KBM-7 (cell line): ENCODE measurements at places on chromosomes 5 and 9.

DNA sequence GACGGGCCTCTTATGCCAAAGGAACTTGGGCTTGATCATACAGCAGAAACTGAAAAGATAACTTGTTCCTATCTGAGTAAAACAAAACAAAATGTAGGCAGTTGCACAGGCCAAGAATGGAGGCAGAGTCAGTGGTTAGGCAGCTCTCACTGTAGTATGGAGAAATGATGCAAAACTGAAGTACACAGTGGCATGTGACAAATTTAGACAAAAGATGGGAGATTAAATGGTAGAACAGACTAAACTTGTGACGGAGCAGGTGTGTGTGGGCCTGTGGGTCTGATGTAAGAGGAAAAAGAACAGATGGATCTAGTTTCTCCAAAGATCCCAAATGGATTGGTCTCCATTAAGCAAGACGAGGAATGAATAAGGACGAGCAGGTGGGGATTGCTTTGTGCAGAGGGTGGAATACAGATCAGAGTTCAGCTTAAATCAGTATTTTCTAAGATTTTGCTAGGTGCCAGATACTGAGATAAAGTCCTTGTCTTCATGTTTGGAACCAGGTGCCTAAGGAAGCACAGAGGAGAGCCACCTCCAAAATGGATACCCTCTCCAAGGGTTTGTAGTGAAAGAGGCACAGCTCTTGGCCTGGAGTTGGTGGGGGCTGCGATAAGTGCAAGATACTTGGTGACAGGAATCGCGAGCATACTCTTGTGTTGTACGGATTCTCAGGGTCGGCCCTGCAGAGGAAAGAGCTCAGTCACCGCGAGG, 722 bp upstream of the DCP2 start:
- no peak for DNase-seq

- DNase-seq = no peak
These were observed 76.9 kb downstream of the ST8SIA4 start for GRCh38 chr5:100826133-100826532.

DNA sequence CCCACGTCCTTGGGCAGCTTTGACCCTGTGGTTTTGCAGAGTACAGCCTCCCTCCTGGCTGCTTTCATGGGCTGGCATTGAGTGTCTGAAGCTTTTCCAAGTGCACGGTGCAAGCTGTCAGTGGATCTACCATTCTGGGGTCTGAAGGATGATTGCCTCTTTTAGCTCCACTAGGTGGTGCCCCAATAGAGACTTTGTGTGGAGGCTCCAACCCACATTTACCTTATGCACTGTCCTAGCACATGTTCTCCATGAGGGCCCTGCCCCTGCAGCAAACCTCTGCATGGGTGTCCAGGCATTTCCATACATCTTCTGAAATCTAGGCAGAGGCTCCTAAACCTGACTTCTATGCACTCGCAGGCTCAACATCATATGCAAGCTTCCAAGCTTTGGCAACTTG, 644.2 kb upstream of the CDH9 start:
- DNase-seq = peak; percentile 4

GRCh38 chr5:156783092-156783491, 67.0 kb upstream of the PPP1R2B start:
- no peak for DNase-seq

- DNase-seq = no peak
These were observed 66.9 kb upstream of the UBTD2 start for GRCh38 chr5:172350212-172351181.

GRCh38 chr5:107671742-107672210, 1.0 kb upstream of the EFNA5 start:
- DNase-seq = peak; percentile 37

GRCh38 chr5:54443270-54443669, 12.2 kb upstream of the HSPB3 start:
- DNase-seq = peak; percentile 44

DNA sequence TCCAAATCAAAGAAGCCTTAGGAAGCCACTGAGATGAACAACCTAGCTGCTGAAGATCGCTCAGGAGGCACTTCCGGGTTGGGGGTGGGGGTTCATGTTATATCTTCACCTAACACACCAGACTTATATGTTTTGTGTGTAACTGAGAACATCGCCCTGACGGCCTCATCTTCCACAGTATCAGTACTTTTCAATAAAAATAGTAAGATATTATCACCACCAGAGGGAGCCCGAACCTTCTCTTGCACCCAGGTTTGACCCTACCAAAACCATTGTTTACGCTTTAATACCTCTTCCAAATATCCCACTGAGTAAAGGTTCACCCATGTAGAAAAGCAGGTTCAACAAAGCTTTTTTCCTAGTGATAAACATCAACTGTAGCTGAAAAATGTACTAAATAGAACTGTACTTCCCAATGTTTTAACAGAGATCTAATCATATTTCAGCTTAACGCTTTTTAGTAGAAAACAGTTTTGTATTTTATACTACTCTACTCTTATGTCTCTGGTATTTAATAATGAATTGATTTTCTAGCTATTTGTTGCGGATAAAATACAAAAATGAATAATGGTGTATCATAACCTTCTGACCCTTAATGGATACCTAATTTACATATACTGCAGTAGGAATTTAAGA, 244.0 kb downstream of the EPB41L4A start:
- DNase-seq = peak; percentile 76

DNA sequence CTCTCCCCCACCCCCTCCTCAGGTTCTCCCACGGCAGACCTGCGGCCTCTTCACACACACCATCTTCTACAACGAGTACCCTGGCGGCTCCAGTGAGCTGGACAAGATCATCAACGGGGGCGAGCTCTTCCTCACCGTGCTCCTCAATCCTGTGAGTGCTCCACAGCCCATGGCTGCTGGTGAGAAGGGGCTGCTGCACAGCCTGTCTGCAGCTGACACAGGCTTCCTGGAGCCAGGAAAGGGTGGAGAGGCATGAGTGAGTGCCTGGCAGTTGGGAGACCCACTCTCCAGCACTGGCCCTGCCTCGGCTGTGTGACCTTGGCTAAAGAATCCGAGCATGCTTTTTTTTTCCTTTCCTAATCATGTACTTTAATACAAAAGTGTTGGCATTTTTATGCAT, 31.3 kb downstream of the NDST1 start:
- DNase-seq = no peak

DNA sequence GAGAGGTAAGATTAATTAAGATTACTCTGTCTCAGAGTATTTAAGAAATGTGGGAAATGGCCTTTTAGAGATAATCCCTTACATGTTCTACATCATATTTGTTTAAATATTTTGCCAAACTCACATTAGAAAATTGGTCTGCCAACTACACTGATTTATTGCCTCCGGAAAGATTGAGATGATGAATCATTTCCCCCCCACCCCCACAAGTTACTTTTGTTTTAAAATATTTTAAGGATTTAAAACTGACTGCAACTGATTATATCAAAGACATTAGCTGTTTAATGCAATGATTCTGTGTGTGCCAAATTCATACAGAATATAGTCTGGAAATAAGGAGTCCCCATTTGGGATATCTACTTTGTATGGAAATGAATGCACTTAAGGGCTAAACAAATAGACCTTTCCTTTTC, 674.4 kb downstream of the PRR16 start:
- no peak for DNase-seq

DNA sequence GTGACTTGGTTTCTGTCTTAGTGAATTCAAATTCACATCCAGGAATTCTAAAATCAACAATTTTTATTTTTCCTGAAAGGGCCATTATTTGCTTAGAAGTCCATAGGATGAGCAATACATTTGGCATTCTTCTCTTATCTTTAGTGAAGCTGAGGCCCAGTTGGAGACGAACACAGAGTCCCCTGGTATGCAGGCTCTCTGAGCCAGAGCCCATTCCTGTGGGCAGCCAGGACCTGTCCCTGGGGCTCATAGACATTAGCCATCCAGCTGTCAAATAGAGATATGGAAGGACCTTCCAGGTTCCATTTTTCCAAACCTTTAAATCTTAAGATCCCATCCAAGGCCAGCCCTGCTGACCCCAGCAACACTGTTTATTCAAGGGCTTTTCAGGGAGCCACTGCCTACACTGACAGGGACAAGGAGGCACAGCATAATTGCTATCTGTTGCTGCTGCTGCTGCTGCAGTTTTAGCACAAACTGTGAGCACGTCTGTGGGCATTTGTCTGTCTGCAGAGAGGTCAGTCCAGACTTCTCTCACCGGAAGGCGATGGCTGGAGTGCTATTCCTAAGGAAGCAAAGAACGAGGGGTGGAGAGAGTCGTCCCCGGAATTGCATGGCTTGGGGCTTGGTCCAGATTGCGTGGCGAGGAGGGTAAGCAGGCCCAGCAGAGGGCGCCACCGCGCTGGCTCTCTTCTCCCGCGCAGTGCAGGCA, 639.0 kb downstream of the CCDC171 start:
- DNase-seq = peak; percentile 49

GRCh38 chr5:100861148-100861547, 41.9 kb downstream of the ST8SIA4 start:
- DNase-seq = no peak

DNA sequence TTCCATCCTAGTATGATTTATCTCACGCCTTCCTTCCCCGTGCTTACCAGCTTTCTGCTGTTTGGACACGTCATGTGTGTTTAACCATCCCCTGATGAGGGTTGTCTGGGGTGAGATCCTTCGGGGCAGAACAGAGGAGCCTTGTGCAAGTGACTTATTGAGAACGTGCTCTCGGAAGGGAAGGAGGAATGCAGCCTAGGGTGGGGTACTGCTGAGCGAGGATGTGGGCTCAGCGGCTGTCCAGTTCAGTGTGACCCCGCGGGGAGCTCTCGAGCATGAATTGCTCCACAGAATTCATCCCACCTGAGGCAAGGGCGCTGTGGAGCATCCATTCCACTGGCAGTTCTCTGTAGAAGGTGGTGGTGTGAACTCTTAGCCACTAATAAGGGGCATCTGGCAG, 4.0 kb downstream of the MYOZ3 start:
- no peak for DNase-seq

- DNase-seq = no peak
These were observed 123.1 kb downstream of the DMRT2 start for GRCh38 chr9:1173211-1173610.

GRCh38 chr9:125258160-125258785, 3.4 kb upstream of the GAPVD1 start:
- DNase-seq = no peak

- DNase-seq = no peak
These were observed 58.4 kb downstream of the OR2K2 start for GRCh38 chr9:111271481-111272080.

- no peak for DNase-seq
These were observed 15.8 kb downstream of the EXOC3 start for GRCh38 chr5:458547-459353.

DNA sequence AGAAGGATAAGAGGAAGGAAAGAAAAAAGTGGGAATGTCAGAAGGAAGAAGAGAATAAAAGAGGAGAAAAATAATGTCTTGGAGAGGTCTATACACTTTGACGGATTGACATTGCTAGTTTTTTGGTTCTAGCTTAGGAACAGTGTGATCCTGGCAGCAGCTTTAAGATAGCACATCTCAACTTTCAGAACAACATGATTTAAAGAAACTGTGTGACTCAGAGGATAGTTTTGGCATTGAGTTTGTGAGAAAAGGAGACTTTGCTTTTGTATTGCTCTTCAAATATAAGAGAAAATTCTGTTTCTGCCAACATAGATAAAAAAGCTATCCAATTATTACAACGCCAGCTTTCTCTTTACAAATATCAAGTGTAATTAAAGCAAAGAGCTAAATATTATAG, 260.7 kb upstream of the ARRDC3 start:
- DNase-seq = no peak

DNA sequence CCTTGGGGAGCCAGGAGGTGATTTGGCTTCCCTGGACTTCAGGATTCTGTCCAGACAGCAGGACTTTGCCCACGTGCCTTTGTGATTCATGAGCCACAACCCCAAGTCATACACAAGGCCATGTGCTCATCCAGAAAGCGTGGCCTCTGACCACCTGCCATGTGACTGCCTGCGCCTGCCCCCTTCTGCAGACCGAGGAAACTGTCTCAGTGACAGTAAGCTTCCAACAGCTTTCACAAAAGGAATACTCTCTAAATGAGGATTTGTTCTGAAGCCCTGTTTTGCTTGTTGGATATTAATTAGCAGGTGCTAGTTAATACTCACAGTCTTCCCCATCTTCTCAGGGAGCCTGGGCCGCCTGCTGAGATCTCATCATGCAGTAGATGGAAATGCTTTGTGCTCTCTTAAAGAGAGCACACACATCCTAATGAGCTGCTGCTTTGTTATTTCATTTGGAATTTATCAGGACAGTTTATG, 36.9 kb upstream of the ANGPTL2 start:
- DNase-seq = no peak

DNA sequence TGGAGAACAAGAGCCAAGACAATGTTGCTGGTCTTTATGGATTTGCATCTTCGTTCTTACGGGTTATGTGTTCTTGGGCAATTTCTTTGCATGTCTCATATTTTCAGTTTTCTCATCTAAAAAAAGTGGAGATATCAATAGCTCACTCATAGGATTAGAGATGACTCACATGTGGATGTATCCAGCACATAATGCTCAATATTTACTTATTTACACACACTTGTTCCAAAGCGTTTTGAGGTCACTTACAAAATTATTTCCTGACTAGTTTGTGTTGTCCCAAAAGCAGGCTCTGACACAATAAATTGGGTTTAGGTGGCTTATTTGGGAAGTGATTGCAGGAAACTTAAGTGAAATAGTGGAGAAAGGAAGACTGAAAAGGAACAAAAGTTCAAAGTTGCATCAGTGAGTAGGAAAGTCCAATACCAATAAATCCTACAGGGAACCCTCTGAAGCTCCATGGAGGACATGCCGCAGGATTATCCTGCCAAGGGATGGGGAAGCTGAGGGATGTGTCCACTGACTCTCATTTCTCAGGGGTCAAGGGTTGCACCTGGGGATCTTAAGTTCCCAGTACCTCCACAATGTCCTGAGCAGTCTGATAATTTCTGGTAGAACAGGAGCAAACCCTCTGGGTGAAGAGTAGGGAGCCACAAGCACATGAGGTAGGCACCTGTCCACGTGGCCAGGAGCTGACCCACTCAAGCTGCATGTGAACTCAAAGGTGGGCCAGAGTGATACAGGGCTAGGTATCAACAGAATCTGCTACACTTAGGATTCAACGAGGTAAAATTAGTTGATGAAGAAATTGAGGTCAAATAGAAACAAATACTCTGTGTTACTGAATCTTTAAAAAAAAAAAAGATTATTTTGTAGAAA, 37.4 kb upstream of the SLC44A1 start:
- DNase-seq = no peak

DNA sequence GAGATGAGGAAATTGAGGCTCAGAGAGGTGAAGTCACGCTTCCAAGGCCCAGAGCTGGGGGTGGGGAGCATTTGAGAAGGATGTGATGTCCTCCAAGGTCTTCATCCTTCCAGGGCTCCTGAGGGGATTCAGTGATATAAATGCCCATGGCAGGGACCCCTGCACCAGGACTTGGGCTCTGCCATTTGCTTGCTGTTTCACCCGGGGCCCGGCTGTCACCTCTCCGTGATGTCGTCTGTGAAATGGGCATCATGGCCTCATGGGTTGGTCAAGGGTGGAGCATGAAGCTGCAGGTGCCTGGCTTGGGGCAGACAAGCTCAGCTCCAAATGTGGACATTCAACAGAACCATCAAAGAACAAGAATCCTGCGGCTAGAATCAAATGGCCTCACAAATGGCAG, 253.1 kb downstream of the PBX3 start:
- DNase-seq = no peak

- DNase-seq = no peak
These were observed 45.1 kb downstream of the C9orf50 start for GRCh38 chr9:129575818-129576217.

- DNase-seq = no peak
These were observed 390.7 kb upstream of the PIK3R1 start for GRCh38 chr5:67824852-67825251.
